ENCODE measurements at places on chromosomes 2 and 18. TPM values are rescaled to one million over a fixed set of nuclear protein-coding genes. Genes with fewer than 3 reads are reported as not detected.

TUBA4B gene
- not detected for total RNA-seq

ZAP70 gene
- under 0.01 TPM for total RNA-seq

CKAP2L gene
- total RNA-seq, result 1.5 TPM

R3HDM1 gene
- 12.3 TPM for total RNA-seq

PLEKHH2 gene
- total RNA-seq, result 18.8 TPM

GRCh38 chr2:220246386-220246785 is 619.0 kb downstream of the SLC4A3 start:
- no peaks in the 10 kb centered on the region for H3K36me3 ChIP-seq
- no peak for DNase-seq
- H3K4me3 ChIP-seq, result no peak overlapping the region
- H3K4me1 ChIP-seq, result no peaks in the 10 kb centered on the region
- no peak overlapping the region for H3K27ac ChIP-seq
- H3K27me3 ChIP-seq, result no peaks in the 10 kb centered on the region

GRCh38 chr2:25514043-25514637 is 159.2 kb downstream of the DTNB start:
- H3K27me3 ChIP-seq, result no peaks in the 10 kb centered on the region
- no peak overlapping the region for H3K4me3 ChIP-seq
- peaks cover 7% of the 10 kb centered on the region for H3K4me1 ChIP-seq
- DNase-seq, result no peak

All from osteoblast (primary cell).